ENCODE measurements at places on chromosomes 13 and 19.

DNA sequence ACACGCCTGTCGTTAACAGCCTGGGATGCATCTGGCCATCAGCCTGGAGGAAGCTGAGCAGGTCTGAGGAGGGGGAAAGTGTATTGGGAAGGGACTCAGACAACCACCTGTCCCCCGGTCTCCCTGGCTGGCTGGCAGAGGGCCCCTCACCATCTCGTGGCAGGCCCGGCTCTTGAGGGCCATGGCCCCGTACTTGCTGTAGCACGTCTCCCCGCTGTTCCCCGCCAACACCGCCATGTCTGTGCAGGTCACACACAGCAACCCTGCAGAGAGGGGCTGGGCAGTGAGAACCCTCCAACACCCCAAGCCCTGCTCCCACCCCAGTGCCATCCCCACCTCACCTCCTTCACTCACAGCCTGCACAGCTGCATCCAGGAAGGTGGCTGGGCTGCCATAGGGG, 4.0 kb downstream of the TRMT1 start:
- DNase-seq = no peak

- DNase-seq = no peak
Observed at GRCh38 chr19:10796653-10797052, 39.4 kb downstream of the TMED1 start.

GRCh38 chr19:43719378-43719868, 3.5 kb downstream of the IRGC start:
- DNase-seq = no peak

- no peak for DNase-seq
Observed at GRCh38 chr13:26458196-26458749, 99.2 kb upstream of the WASF3 start.

GRCh38 chr19:49554701-49555181, 25.6 kb downstream of the NOSIP start:
- DNase-seq = peak; percentile 82

- DNase-seq = no peak
Observed at GRCh38 chr19:38638461-38638860, 9.0 kb upstream of the ACTN4 start.

- no peak for DNase-seq
Observed at GRCh38 chr13:74032325-74032724, 101.9 kb downstream of the KLF12 start.

GRCh38 chr13:71583581-71583980, 283.4 kb downstream of the DACH1 start:
- no peak for DNase-seq

- DNase-seq = no peak
Observed at GRCh38 chr19:11073568-11073967, 15.7 kb upstream of the LDLR start.

- no peak for DNase-seq
Observed at GRCh38 chr13:106416645-106417044, 118.8 kb downstream of the EFNB2 start.

GRCh38 chr19:1507763-1508506, 4.9 kb downstream of the ADAMTSL5 start:
- peak; percentile 95 for DNase-seq
